NCI-H1436 (cell line): ENCODE measurements at places on chromosomes 7 and 10.

DNA sequence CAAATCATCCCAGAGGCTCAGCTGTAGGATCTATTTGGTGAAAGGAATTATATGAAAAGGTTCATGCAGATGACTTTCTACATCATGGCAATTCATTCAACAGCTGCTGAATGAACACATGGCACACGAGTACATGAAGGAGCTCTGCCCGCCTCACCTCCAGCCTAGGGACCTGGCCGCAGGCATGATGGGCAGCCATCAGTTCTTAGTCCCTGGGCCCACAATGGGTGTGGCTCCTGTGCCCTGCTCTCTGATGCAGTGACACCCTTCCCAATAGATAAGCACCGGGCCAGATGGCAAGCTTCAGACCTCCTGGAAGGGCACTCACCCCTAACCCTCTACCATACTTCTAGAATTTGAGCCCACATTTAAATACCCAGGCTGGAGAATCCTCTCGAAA lies 3.5 kb downstream of the CHST15 start:
- DNase-seq = no peak

GRCh38 chr7:74480861-74481417 lies 27.2 kb downstream of the GTF2IRD1 start:
- DNase-seq = no peak

- no peak for DNase-seq
These were observed 1.8 kb downstream of the SMURF1 start for GRCh38 chr7:99141841-99142726.

- DNase-seq = no peak
These were observed 165.2 kb upstream of the AUTS2 start for GRCh38 chr7:69433081-69433480.

DNA sequence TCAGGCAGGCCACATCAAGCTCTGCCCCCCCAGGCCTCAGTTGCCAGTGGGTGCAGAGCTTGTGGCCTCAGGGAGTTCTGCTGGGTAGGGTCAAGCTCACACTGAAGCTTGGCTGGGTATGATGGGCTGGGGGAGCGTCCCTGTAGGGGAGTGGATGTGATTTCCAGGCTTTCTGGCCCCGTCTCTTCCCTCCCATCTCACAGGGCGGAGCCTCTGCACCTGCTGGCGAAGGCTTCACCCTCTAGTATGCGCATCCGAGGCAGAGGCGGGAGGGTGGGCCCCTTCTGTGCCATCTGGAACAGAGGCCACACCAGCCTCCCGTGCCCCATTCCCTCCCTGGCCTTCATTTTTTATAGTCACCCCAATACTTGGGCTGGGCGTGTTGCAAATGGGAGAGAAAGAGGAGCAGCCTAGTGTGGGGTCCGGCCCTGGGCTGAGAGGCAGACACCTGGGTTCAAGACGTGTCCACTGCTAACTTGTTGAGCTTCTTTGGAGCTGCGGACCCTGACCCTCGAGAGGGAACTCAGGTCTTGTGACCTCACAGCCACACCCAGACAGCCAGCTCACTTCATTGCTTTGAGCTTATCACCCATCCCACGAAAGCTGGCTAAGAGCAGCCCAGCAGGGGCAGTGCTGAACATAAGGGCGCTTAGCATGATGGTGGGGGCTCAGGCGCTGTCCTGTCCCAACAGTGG lies 2.3 kb downstream of the AQP1 start:
- no peak for DNase-seq
